ENCODE measurements at places on chromosomes 3 and 15.

- DNase-seq: no peak
These were observed 11.2 kb downstream of the TNFSF10 start for GRCh38 chr3:172511783-172512762.

GRCh38 chr3:149992416-149993058 lies 21.8 kb upstream of the PFN2 start:
- DNase-seq: no peak

- no peak for DNase-seq
These were observed 296.9 kb upstream of the NECTIN3 start for GRCh38 chr3:110774496-110775265.

GRCh38 chr3:29759411-29760225 lies 478.7 kb downstream of the RBMS3 start:
- DNase-seq: peak; percentile 39

DNA sequence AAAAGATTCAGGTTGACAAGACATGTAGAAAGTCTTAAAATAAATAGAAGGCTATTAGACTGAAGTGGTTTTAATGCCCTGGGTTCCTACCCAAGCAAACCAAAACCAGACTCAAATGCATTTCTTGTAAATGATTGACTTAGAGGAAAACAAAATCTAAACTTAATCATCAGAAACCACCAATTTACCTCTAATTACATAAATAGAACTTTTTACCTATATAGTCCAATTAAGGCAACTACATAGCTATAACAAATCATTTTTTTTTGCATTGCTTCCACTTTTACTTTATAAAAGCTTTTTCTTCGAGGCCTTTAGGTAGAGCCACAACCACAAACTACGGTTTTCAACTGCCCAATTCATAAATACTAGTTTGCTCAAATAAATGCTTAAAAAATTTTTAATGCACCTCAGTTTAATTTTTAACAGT lies 231.3 kb upstream of the ARHGEF26 start:
- no peak for DNase-seq

GRCh38 chr3:37660782-37661181 lies 200.9 kb upstream of the CTDSPL start:
- DNase-seq: no peak

DNA sequence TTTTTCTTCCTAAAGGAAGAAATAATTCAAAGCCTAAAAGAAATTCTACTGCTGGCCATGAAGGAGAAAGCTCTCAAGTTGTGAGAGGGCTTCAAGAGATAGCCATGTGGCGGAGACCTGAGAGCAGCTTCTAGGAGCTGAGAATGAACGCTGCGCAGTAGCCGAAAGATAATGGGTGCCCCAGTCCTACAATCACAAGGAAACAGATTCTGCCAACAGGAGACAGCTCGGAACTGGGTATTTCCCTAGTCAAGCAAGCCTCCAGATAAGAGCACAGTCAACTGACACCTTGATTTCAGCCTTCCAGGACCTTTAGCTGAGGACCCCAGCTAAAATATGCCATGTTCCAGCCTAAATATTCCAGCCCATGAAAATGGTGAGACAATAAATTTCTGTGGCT lies 824.1 kb downstream of the FHIT start:
- DNase-seq: no peak

- no peak for DNase-seq
These were observed 18.4 kb downstream of the TFRC start for GRCh38 chr3:196063456-196063855.

All from retinal pigment epithelial cell (primary cell).